ENCODE measurements at places on chromosomes 7 and 10.

GRCh38 chr7:26356929-26357798 is 65.5 kb downstream of the SNX10 start:
- DNase-seq: no peak

DNA sequence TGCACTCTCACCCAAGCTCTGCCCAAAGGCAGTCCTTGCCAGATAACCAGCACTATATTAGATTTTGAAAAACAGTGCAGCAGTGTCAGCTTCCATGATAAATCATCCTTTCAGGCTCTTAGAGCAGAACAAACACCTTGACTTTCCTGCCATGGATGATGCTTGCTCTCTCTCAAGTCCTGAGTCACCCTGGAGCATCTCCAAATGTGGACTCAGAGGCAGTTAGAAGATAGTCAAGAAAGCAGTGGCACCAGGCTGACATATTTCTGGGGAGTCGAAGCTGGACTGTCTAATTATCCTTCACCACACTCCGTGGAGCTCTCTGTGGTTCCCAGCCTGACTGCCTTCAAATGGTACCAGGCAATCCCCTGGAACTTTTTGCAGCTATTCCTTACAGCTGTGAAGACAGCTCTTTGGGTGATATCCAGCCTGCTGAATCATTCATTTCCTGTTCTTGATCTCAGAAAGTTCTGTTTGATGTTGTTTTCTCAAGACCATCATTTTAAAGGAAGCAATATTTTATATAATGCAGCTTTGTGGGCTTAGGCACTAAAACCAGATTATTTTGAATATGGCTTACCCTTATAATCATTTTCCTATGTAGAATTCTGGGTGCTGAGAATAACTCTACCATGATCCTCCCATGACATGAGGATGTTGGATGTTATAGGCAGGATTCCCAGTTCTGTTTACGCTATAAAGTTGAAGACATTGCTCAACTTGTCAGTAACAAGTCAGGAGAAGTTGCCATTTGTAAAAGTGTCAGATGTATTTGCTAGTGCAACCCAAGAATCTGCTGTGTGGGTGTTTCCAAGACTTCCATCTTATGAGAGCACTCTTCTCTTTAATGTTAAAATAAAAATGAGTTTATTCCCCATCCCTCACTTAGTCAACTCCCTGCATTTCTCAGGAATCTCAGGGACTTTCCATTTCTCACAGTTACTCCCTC is 233.8 kb downstream of the C7orf25 start:
- DNase-seq: no peak

DNA sequence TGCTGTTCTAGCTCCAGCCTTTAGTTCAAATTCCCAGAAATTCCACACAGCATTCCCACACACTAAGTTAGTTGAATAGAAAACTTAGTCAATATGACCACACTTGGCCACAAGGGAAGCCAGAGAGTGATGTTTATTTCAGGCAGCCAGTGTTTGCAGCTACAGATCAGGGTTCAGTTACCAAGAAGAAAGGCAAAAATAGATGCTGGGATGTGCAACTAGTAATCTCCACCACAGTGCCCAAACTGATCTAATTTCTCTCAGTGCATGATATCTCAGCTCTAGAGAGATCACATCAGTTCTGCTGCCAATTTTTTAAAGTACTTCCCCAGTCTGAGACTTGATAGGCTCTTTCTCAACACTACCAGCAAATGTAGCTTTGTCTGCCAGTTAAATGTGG is 17.6 kb downstream of the SLF2 start:
- no peak for DNase-seq

GRCh38 chr10:81034383-81034782 is 496.7 kb downstream of the SH2D4B start:
- no peak for DNase-seq

- DNase-seq: no peak
These were observed 466.0 kb downstream of the REEP3 start for GRCh38 chr10:63987212-63987611.

DNA sequence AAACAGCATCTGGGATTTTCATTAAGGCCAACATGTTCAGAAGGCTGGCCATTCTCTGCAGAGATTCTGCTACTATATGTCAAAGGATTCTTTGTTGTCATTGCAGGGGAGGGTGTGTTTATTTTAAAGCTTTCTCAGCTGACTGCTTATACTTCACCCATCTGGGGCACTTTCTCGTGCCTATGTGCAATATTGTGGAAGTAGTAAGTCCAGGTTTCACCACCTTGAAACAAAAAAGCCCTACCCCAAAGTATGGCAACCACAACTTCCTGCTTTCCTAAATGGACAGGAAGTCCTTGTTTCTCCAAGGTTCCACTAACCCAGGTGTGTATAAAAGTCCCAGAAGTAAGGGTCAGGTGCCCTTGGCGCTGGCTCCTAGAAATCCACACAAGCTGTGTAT is 58.7 kb upstream of the COL1A2 start:
- no peak for DNase-seq
